CD4-positive, alpha-beta T cell treated with Interleukin-2 at 100 ng/mL for 4 hours (primary cell): ENCODE measurements at places on chromosomes 16 and 17.

DNA sequence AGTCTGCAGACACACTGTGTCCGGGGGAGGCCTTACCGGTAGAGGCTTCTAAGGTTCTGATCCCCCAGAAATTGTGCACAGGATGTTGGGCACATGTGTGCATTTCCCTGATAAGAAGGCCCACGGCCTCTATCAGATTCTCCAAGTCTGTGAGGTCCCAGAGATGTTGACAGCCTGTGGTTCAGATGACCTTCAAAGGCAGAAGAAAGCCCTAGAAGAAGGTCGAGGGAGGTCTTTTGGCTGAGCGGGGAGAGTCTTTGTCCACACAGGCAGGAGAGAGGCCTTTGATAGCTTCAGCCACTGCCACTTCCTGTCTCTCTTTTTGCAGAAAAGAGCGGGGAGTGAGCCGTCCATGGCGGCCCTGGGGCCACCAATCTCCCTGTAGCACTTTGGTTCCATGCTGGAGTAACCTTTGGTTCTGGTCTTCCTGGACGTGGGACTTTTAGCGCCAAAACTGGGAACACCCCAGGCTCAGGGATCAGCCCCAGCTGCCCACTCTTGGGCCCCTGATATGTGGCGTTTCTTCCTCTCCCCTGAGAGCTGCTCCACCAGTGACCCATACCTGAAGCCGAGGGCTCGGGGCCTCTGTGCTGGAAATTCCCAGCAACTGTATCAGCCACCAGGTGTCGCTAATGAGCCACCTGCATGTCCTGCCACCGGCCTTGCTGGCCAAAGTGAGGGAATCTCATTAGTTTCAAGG lies 28.1 kb upstream of the LGALS9 start:
- peak; percentile 72 for DNase-seq

DNA sequence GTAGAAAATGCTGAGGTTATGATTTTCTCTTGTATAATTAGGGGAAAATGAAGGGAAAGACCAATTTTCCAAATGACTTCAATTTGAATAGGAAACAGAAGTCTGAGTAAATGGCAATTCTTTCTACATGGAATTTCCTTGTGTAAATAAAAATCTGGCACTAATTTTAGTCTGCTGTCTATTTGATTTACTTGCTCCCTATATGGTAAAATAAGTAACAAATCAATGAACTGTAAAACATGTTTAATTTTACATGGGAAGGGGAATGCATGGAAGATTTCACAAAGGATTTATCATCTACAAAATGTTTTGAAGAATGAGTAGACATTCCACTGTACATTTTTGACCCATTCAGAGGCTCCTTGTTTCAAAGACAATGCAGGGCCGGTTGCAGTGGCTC lies 811.6 kb upstream of the GOT2 start:
- DNase-seq: no peak

- DNase-seq: no peak
Observed at GRCh38 chr16:85838381-85838780, 38.9 kb downstream of the COX4I1 start.

- no peak for DNase-seq
Observed at GRCh38 chr16:3467921-3468320, 24.4 kb downstream of the NAA60 start.

GRCh38 chr17:6231886-6232731 lies 161.9 kb downstream of the WSCD1 start:
- no peak for DNase-seq

- DNase-seq: no peak
Observed at GRCh38 chr17:50561746-50562141, 1.2 kb downstream of the CACNA1G start.

- peak; percentile 50 for DNase-seq
Observed at GRCh38 chr17:35160354-35161201, 13.0 kb downstream of the UNC45B start.

DNA sequence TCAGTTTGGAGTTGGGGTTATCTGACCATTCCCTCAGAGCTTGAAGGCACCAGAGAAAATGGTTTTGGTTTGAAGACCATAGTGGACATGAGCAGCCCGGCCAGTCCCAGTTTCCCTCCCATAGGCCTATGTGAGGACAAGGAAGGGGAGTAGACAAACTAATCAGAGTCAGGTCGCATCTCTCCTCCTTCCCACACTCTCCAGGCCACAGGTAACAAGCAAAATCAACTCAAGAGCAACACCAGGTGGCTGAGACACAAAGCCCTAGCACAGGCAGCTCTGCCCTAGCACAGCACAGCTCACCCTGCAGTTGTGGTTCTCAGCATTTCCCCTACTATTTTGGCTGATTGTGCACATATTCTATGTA lies 7.2 kb downstream of the SUPT4H1 start:
- DNase-seq: peak; percentile 89

DNA sequence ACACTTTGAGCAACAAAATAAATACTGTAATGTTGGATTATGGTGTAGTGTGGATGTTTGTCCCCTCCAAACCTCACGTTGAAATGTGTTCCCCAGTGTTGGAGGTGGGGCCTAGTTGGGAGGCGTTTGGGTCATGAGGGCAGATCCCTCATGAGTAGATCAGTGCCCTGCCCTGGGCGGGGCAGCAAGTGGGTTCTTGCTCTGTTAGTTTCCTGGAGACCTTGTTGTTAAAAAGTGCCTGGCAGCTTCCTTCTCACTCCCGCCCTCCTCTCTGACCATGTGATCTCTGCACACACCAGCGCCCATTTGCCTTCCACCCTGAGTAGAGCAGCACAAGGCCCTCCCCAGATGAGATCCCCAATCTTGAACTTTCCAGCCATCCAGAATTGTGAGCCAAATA lies 67.7 kb downstream of the MPRIP start:
- DNase-seq: peak; percentile 60

- DNase-seq: peak; percentile 53
Observed at GRCh38 chr17:39867880-39868553, at the start of gene ZPBP2. TSS of gene ZPBP2 (plus strand) at chr17:39868202. CDS start at chr17:39868355, 153 bp downstream.

DNA sequence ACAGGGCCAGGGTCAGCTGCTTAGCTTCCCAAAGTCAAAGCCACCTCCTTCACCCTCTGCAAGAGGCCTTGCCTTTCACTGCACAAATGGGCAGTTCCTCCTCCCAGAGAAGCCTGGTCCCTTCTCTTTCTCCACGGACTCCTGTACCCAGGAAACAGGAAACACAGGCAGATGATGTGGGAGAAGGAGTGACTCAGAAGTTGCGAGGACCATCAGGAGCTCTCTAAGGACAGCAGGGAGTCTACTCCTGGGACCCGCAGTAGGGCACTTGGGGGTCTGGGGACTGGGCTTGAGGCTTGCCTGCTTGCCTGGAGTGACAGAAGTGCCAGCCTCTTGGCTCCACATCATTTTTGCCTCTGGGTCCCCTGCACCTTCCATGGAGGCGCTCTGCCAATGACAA lies 47.4 kb upstream of the KSR1 start:
- no peak for DNase-seq

DNA sequence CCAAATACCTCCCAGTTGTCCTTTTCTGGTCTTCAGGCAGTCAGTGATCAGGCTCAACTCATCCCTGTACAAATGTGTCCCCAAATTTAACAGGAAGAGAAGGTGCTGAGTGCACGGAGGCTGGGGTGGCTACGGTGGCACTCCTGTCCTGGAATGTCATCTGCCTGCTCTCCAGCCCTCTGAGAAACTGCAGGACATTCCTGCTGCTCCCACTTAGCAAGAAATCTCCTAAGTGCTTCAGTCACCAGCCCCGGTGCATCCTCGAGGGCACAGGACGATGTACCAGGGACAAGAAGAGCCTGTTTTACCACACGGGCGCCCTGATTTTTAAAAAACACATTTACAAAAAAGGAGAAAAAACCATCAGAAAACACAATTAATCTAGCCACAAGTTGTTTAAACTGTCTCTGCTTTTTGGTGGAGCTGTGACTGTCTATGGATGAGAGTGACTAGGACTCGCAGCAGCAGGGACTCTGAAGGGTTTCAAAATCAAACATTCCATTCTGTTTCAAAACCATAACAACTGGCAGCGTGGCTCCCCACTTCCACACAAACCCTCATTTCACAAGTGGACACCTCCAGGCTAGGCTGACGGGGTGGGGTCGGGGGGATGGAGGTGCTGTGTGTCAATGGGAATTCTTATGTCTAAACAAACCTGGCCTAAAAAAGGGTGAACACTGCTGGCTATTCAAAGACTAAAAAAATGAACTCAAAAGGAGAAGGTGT lies 65.3 kb upstream of the CNEP1R1 start:
- no peak for DNase-seq

- DNase-seq: no peak
Observed at GRCh38 chr17:78416791-78417530, 38.5 kb downstream of the PGS1 start.

- no peak for DNase-seq
Observed at GRCh38 chr16:50419116-50419515, 50.3 kb upstream of the BRD7 start.

GRCh38 chr16:29231244-29231643 lies 175.3 kb downstream of the NPIPB11 start:
- no peak for DNase-seq
